ENCODE measurements at places on chromosomes 13 and 19. TPM values are rescaled to one million over a fixed set of nuclear protein-coding genes. Genes with fewer than 3 reads are reported as not detected.

The RNF225 gene
- not detected for total RNA-seq

The SMIM44 gene
- total RNA-seq, result not detected

The TEX29 gene
- not detected for total RNA-seq

The FGF22 gene
- not detected for total RNA-seq

The FSD1 gene
- 23.8 TPM for total RNA-seq

The TUBA3C gene
- total RNA-seq, result not detected

The ATP1A3 gene
- 0.14 TPM for total RNA-seq

The CASP14 gene
- total RNA-seq, result not detected

The CFD gene
- 1.7 TPM for total RNA-seq

The KLK15 gene
- total RNA-seq, result not detected

The MBD3L3 gene
- total RNA-seq, result not detected

The SPTBN4 gene
- total RNA-seq, result 0.97 TPM

The CPB2 gene
- total RNA-seq, result not detected

The NKPD1 gene
- total RNA-seq, result under 0.01 TPM

The OVOL3 gene
- total RNA-seq, result not detected

The CALR gene
- 2,815 TPM for total RNA-seq

The CCNA1 gene
- 1.2 TPM for total RNA-seq
